NCI-H187 treated with DMSO at 0.1 percent for 48 hours (cell line): ENCODE measurements at places on chromosomes 5 and 9.

- DNase-seq, result no peak
Measured at GRCh38 chr5:98865690-98866089, 63.1 kb downstream of the CHD1 start.

- no peak for DNase-seq
Measured at GRCh38 chr9:133775951-133776905, 38.1 kb upstream of the SARDH start.

- no peak for DNase-seq
Measured at GRCh38 chr9:128421482-128421996, 882 bp downstream of the CERCAM start.

DNA sequence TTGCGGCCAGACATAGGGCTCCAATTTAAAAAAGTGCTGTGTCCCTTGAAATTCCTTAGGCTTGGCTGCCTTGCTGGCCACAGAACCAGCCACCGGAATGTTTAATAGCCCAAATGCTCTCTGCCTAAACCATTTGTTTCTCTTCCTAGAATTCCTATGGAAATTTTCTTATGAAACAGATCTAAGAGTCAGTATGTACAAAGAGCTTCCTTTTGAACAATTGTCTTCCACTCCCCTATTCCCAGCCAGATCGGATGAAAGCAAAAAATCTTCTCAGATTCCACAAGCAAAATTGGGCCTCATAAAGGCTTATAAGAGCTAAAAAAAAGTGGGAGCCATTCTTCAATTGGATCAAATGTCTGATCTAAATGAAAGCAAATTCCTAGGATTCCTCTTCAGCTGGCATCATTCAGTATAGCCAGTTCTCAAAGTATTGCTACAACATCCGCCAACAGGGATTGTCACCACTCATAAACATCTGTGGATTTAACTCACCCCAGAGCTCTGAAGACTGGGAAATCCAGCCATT lies 104.3 kb downstream of the CEMIP2 start:
- no peak for DNase-seq

DNA sequence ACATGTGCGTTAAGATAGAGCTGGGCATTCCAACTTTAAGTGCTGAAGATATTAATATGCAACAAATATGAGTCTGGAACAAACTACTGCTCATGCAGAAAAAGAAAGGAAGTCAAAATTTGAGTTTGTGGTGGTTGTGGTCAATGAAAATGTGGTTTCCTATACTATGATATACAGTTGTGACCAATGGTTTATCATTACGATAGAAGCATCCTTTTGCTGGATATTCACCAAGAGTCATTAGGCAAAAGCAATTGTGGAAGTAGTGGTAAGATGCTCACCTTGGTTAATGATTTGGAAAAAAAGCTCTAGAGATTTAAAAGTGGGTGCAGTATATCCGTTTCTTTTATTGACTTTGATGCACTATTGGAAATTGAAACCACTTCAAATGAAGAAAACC lies 1007.0 kb downstream of the NR2F1-AS1 start:
- DNase-seq, result no peak

GRCh38 chr5:31495336-31495735 lies 36.6 kb downstream of the DROSHA start:
- DNase-seq, result no peak

- no peak for DNase-seq
Measured at GRCh38 chr5:150519978-150520377, 12.0 kb downstream of the NDST1 start.

GRCh38 chr9:129794549-129794948 lies 8.4 kb upstream of the TOR1B start:
- no peak for DNase-seq

- DNase-seq, result no peak
Measured at GRCh38 chr9:138072161-138072842, 194.7 kb downstream of the CACNA1B start.

GRCh38 chr5:175866377-175866907 lies 4.9 kb upstream of the CPLX2 start:
- no peak for DNase-seq
